ENCODE measurements at places on chromosomes 2 and 18.

DNA sequence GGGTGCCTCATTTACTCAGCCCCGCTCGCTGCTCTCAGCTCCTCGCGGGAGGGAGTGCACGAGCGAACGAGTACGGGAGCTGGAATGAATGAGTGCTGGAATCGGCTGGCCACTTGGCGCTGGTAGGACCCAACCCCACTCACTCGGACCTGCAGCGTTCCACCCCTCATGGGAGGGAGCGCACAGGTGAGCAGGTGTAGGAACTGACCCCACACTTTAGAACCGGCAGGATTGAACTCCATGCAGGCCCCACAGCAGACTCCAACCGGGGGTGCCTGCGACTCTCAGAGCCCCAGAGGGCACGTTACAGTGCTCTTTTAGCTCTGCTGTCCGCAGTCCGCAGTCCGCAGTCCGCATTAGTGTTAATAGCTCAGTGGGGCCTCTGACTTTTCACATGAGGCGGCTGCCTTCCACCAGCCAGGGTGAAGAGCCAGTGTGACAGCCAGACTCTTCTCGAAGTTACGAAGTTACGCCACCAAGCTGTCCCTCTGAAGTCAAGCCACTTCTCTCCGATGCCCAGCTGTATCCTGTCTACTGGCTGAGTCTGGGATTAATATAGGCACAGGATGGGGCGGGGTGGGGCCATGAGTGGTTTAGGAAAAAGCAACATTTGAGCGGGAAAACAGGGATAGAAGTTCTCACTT, 102.7 kb upstream of the ARHGAP15 start:
- no peak for DNase-seq

DNA sequence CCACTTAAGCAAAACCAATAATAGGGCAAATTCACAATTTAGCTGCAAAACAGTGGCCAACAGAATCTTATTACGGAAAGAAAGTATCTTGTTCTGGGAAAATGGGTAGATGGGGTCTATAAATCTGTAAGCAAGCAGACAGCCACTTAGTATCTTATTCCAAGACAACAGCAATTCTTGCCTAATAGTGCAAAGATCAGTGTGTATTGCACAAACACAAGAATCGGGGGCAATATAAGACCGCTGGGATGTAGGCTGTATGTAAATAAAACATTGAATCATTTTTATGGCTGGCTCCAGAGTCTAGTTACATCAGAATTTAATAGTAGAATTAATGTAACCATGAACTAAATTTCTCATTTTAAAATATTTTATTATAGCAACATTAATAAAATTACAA, 85.6 kb downstream of the FBXO15 start:
- DNase-seq = no peak

DNA sequence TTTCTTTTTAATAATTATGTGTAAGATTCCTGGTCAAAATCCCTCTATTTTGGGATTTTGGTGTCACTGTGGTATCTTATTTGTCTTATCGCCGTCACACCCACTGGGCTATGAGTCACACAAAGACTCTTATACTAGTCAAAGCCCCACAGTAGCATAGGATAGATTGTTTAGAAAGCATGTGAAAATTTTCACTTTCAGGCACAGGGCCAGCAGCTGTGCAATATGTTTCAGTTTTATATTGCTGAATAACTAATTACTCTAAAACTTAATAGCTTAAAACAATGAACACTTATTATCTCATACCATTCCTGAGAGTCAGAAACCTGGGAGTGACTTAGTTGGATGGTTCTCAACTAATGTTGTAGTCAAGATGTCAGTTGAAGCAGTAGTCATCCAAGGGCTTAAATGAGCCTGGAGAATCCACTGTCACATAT, 24.0 kb downstream of the CFAP210 start:
- no peak for DNase-seq

GRCh38 chr18:1039421-1039820, 134.8 kb downstream of the ADCYAP1 start:
- DNase-seq = no peak

DNA sequence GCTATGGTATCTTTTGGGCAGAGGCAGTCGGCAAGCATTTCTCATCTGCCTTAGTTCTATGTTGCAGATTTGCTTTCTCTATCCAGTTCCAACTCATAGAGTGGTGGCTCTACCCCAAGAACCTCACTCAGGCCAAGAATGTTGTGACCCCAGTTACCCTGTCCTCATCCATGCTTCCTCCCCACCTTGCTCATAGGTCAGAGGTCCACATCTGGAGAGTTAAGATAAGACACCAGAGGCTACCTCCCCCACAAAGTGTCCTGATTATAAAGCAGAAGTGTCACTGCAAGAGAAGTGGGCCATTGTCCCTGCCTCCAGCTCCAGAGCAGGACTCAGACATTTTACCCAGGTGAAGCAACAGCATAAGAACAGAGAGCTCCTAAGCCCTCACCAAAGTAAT, 276.8 kb upstream of the CHST9 start:
- DNase-seq = no peak

DNA sequence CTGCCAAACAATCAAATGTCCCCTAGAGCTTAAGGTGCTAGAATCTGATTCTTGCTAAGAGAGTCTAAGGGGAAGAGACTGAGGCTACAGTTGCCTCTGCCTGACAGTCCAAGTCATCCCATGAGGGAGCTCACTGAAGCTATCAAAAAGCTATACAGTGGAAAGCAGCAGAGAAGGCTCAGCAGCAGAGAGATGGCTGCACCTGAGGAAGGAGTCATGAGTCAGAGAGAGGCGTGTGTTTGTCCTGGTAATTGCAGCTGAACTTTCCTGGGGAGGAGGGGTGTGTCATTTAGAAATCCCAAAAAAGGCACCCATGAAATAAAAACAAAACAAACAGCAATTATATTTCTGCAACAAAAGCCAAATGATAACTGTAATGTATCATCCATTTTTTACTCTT, 305.2 kb upstream of the UBE2E3 start:
- no peak for DNase-seq

Measured in anterior cingulate cortex (tissue), 58 donors.